HS-27A (cell line): ENCODE measurements at places on chromosomes 7 and 10.

DNA sequence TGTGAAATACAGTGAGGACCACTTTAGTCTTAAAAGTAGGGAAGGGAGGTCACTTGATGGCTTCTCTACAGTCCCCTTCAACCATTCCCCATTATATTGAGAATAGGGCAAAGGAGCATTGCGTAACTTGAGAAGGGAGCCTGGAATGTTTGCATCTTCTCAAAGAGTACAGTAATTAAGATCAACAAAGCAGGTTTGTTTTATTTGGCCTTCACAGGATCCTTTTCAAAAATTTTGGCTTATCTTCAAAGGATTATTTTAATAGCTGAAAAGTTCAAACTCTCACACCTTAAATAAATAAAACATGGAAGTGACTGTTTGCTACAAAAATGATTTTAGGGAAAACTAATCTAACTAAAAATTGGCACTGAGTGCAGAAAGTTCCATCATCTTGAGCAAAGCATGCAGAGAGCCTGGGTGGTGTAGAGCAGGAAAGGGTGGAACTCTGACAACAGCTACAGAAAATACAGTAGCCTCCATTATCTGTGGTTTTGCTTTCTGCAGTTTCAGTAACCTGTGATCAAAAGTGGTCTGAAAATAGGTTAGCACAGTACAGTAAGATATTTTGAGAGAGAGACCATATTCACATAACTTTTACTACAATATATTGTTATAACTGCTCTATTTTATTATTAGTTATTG is 214.0 kb downstream of the MDFIC start:
- no peak for DNase-seq

DNA sequence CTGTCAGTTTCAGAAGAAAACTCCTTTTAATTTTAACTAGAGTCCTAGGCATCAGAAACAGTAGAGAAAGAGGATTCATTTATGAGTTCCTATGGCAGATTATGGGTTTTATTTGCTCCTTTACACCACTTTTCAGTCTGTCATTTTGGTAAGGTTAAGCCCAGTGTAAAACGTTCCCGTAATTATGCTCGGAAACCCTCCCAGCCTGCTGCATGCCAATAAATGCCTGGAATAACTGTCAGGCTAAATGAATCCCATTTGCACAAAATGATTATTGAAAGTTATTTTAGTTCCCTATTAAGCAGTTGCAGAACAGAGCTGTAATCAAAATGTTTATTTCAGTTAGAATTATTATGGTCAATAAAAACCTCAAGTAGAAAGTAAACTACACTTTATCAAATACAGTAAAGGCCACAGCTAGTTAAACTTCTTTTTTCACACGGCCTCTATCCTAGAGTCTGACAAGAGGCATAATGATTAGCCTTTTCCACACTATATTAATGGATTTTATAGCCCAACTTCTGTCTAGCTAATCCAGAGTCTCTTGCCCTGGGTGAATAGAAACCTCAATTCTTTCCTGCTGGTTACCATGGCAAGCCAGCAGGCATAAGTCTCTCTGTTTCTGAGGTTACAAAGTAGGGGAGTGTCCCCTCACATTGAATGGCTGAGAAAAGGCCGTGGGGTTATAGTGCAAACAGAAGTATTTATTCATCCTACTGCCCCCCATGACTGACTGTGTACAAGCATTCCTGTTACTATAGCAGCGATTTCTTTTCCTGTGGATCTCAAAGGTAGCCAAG is 80.8 kb upstream of the NPVF start:
- DNase-seq = no peak

- no peak for DNase-seq
These were observed 609.4 kb upstream of the C7orf33 start for GRCh38 chr7:147980826-147981813.

DNA sequence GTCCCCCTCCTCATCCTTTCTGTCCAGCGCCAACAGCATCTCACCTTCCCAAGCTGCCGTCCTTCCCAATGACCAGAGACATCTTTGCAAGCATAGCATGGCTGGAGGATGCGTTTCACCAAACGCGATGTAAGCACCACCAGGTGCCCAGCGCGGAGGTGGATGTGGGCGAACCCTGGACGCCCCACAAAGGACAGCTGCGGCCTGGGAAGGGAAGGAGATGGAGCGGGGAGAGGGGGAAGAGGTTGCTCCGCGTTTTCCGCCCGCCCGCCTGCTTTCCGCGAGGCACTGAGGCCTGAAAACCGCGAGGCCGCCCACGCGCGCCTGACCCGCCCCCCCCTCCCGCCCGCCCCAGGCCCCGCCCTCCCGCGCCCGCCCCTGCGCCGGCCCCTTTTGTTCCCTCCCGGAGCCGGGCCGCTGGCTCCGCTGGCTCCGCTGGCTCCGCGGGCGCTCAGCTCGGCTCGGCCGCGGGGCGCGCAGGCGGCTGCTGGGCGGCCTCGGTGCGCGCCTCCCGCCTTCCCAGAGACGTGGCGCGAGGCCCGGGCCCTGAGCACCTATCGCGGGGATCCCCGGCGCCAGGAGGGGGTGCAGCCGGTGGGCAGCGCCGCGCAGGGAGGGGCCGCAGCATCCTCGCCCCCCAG is at the start of gene CLIP2:
Gene CLIP2 (plus strand): TSS at position 390 of the 641 bp plus-strand sequence. CDS start 28,140 bp downstream, outside the sequence.
- DNase-seq = no peak

- no peak for DNase-seq
These were observed 7.5 kb upstream of the GGCT start for GRCh38 chr7:30511973-30512662.
